ENCODE measurements at places on chromosomes 11 and 22. TPM values are rescaled to one million over a fixed set of nuclear protein-coding genes. Genes with fewer than 3 reads are reported as not detected.
A peak's percentile ranks its signal among the peaks of the same experiment; 100 is the strongest.

DNA sequence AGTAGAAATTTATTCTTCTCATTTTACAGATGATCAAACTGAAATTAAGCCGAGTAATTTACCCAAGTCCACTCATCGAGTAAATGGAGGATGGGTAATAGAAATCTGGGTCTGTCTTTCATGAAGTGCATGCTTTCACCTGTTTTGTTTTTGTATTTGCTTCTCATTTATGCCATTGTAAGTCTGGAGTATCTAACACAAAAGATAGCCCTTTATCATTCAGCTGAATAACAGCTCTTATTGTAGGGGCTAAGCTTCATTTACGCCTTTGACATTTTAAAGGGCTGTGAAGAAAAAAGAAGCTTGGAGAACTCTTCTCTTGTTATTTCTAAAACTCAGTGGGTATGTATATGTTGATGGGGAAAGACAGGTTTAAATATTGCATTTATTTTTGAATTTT lies 1196.2 kb upstream of the TENM4 start:
- no peak for DNase-seq

Gene POLR3H
- 109 TPM for total RNA-seq

GRCh38 chr11:113247221-113247620 lies 67.2 kb upstream of the TTC12 start:
- DNase-seq: no peak

DNA sequence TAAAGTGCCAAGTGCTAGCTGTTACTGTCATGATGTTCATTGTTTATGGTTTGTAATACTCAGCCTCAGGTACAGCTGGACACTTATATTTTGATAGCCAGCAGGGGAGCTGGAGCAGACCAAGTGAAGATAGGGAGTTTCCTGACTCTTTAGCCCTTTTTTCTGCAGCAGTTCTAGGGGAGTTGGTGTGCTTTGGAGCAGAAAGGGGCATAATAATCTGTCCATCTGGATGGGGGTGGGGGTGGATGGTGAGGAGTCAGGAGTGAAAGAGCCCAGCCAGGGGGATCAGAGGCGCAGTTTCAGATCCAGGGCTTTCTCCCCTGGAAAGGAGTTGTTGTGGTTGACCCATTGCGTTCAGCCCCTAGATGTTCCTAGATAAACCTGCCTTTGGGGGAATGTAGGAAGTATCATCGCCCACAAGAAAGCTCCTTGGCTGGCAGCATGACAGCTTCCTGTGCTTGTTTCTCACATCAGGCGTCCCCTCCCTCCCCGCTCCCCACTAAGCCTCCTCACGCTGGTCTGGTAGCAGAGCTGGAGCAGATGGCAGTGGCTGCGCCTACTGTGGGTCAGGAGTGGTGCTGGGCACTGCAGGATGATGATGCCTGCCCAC lies 41.9 kb downstream of the MED15 start:
- peak; percentile 39 for DNase-seq

DNA sequence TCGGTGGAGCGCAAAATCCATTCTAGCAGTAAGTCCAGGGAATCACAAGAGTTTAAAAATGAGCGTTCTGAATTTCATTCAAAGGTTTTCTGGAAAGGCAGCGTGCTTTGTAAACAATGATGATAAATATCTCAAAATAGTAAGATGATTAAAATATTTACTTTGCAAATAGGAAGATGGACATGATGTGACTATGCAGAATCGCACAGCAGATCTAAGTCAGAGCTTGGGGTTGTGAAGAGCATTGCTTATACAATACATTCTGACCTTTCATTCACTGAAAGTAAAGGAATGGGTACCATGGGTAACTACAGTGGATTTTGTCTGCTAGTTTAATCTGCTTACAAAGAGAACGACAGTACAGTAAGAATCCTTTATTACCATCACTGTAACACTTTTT lies 77.5 kb downstream of the PPP6R3 start:
- DNase-seq: no peak

Gene SCN2B
- not detected for total RNA-seq

- DNase-seq: no peak
Observed at GRCh38 chr11:114346709-114347141, 50.5 kb downstream of the NNMT start.

Gene RHOG
- 184 TPM for total RNA-seq

Gene PGR
- not detected for total RNA-seq

Gene OTOG
- total RNA-seq: not detected

Gene GNAZ
- total RNA-seq: 0.99 TPM

DNA sequence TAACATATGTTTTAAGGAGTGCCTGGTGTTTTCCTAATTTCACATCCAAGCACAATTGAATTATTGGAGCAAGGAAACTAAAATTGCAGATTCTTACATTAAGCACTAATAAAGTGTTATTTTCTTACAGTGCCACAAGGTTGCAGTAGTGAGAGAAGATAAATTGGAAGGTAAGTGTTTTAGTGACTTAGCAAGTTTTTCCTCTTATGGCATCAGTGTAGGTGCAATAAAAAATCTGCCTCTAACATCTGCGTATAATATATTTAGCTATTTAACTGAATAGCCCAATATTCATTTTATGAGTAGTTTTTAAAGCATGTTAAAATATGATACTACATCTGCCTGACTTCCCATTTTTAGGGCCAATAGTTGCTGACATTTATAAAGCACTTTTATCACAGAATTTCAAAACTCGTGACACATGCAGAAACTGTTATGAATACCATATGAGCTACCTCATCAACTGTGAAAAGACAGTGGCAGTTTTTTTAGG lies 19.0 kb downstream of the POLD3 start:
- DNase-seq: no peak

Gene CARNS1
- 1.5 TPM for total RNA-seq

Gene IFITM2
- total RNA-seq: 197 TPM

DNA sequence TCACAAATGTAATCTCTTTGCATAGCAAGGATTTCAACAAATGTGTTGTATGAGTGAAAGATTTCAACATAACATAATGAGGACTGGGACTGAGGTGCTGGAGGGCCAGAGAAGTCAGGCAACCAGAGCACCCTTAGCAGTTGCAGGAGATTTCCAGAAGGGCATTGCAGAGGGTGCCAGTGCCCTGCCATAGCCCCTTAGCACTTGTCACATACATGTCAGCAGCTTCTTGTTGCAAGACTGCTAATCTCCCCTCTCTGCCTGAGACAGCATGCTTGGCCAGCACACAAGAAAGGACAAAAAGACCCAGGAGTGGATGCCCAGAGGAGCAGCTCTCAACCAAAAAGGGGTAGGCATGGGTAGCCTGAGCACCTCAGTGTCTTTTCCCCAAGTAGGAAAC lies 43.2 kb downstream of the BBOX1 start:
- DNase-seq: no peak

Gene PAX6
- not detected for total RNA-seq

DNA sequence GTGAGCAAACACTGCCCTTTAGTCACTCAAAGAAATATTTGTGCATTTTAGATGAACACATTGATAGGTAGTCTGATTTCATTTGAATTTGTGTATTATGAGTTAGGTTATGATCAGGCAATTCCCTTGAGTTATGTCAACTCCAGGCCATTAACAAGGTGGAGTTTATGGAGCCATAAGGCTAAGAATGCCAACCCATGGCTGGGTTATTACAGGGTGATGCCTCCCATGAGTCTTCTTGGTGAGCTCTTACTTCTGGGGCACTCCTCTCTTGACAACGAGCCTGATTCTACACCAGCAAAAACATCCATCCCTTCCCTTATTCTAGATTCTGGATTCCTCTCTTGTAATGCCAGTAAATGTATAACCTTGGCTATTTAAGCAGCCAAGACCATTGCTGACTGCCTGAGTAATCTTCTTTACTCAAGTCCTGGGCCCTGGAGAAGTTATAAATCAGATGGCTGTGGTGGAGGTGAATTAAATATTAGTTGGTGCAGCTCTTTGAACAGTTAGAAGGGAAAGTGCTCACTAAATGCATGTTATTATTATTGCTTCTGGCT lies 645.7 kb upstream of the TENM4 start:
- no peak for DNase-seq

Gene MN1
- 0.08 TPM for total RNA-seq

Gene SLC36A4
- 10.9 TPM for total RNA-seq

All from activated T-cell treated with anti-CD3 and anti-CD28 coated beads, Interleukin-2, amount 50 U/mL, for 4 hours (primary cell).